ENCODE measurements at places on chromosomes 12 and 14.

- no peak for DNase-seq
These were observed 71.7 kb downstream of the TRAF3 start for GRCh38 chr14:102848830-102849525.

DNA sequence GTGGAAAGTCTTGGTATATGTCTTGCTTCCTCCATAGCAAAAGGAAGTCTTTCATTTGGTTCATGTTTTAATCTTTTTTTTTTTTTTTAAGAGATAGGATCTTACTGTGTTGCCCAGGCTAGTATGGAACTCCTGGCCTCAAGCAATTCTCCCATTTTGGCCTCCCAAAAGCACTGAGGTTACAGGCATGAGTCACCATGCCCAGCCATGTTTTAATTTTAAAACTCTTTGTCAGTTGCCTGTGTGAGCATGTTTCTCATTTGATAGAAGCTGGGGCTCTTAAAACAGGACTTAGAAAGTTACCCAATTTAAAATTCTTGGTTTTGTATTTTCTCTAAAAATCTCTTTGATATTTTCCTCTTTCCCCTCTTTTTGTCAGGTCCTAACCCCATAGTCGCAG, 45.0 kb upstream of the REP15 start:
- no peak for DNase-seq

GRCh38 chr14:78530078-78530477, 359.9 kb downstream of the NRXN3 start:
- DNase-seq = peak; percentile 0

DNA sequence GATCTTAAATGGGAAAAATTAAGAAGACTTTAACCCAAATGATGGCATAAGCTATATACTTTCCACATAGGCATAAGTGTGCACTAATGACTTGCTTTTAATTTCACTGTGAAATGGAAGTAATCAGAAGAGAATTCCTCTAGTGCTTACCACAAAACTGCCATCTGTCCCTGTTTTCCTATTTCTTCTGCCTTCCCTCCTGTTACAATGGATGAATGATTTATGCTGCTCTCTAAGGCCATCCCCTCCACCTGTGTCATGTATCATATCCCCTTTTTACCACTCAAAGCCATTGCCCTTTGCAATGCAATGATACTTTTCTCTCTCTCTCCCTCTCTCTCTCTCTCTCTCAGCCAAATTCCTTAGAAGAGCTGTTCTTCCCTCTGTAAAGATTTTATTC, 109.1 kb downstream of the C12orf50 start:
- no peak for DNase-seq

- DNase-seq = peak; percentile 77
These were observed 1.1 kb downstream of the YY1 start for GRCh38 chr14:100239840-100240667.

DNA sequence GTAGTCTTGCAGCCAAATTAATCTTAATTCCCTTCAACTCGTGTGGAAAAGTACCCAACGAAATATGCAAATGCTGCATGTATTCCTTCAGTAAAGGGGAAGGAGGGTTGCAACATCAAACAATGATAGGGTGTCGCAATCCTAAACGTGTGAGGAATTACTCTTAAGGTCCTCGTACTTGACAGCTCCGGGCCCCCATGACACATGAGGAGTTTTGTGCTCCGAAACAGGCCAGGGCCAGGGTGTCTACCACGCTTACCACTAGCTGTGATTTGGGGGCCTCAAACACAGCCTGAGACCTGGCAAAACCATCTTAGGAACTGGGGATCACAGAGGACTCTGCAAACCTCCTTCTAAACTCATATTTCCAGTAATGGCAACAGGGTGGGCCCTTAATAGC, 20.4 kb downstream of the FOS start:
- no peak for DNase-seq

DNA sequence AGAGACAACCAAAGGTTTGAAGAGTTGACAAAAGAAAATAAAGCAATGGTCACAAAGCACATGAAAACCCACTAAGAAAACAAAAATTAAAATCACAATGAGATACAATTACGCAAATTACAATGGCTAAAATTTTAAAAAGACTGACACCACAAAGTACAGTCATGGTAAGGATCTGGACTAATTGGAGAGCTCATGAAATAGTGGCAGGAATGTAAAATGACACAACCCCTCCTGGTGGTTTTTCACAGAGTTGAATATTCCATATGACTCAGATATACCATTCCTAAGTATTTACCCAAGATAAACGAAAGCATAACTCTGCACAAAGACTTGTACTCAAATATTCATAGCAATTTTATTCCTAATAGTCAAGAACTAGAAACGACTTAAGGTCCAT, 65.9 kb downstream of the NOVA1 start:
- no peak for DNase-seq

GRCh38 chr12:26369588-26369987, 174.2 kb downstream of the SSPN start:
- DNase-seq = no peak

GRCh38 chr12:128578045-128578444, 245.7 kb downstream of the SLC15A4 start:
- DNase-seq = no peak

DNA sequence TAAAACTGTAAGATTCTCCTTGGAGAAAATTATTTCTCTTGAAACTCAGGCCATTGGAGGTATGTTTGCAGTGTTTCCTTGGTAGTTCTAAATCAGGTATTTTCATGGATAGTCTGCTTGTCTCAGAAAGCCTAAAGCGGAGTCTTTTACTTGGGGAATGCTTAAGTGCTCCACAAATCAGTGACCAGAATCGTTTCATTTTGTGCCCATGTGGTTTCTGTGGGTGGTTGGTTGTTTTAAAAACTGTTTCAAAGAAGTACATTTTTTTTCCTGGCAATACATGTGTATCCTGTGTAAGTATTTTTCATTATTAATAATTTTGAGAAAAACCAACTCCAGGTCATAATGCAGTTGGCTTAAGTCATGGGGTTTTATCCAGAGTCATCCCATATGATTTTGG, 33.6 kb downstream of the CCDC91 start:
- DNase-seq = no peak

DNA sequence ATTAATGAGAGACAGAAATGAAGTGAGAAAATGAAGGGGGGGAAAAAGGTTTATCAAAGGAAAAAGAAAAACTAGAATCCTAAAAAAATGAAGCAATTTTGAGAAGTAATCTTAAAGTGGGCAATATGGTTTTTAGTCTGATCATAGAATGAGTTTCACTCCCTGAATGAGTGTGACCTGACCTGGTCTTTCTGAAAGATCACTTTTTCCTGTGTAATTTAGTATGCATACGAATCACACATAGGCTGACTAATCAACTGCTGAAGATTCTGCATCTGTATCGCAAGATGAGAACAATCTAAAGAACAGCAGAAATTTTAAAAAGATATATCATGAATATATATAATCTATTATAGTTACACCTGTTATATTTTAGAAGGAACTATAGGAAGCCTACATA, 11.3 kb downstream of the GNPTAB start:
- no peak for DNase-seq

DNA sequence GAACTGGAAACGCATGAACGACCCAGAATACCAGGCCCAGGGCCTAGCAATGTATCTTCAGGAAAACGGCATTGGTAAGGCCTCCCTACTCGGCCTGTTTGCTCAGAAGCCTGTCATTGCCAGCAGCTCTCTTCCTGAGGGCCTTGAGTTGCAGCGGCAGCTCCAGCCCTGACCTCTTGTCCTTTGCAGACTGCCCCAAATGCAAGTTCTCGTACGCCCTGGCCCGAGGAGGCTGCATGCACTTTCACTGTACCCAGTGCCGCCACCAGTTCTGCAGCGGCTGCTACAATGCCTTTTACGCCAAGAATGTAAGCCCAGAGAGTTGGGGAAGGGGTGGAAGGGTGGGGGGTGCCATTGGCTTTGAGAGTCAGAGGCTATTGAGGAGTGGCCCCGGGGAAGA, 3.7 kb upstream of the IRF9 start:
- no peak for DNase-seq

GRCh38 chr12:32702946-32703345, 23.8 kb downstream of the DNM1L start:
- no peak for DNase-seq

DNA sequence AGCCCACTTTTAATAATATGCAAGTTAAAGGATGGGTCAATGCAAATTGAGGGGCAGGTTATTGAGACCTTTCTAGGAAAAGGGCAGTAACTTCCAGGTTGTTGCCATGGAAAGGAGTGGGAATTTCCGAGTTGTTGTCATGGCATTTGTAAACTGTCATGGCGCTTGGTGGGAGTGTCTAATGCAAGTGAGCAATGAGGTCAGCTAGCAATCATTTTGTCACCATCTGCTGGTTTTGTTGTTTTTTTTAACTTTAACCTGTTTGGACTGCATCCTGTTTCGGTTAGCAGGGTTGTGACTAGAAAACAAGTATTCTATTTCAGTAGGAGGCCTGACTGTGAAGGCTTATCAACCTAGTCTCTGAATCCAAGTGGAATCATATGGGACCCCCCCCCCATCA, 85.8 kb upstream of the TSPAN11 start:
- DNase-seq = no peak

GRCh38 chr12:94621662-94622359, 28.5 kb downstream of the TMCC3 start:
- DNase-seq = peak; percentile 32

GRCh38 chr12:45216983-45217485, 1.1 kb downstream of the ANO6 start:
- DNase-seq = no peak

DNA sequence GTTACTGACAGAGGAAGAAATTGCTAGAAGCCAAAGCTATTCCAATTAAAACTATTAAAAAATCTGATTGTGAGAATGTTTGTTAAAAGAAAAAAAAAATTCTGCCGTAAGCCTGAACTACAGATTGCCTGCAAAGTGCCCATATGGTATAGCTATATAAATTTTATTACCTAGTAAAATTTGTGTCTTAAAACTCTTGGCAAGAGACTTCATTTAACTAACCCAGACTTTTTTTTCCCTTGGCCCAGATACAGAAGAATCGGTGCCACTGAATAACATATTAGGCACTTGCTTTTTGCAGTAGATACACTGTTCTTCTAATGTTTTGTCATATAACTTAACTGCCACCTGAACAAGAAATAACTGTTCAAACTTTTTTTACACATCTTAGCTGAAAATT, 125.5 kb downstream of the RPS29 start:
- DNase-seq = no peak

DNA sequence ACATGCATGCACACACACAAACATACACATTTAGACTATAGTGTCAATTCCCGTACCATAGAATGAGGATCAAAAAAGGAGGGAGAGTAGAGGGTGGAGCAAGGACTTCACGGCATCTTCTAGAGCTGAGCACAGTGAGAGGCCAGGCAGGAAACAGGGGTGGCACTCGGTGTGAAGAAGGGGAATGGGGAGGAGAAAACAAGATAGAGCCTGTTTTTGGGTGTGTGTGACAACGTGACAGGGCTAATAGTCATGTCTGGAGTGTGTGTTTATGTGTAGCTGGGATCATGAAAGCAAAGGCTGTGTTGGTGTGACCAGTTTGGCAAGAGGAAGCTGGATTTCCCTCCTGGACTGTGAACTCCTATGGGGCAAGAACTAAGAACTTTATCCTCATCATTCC, 9.9 kb upstream of the ACVR1B start:
- DNase-seq = no peak

DNA sequence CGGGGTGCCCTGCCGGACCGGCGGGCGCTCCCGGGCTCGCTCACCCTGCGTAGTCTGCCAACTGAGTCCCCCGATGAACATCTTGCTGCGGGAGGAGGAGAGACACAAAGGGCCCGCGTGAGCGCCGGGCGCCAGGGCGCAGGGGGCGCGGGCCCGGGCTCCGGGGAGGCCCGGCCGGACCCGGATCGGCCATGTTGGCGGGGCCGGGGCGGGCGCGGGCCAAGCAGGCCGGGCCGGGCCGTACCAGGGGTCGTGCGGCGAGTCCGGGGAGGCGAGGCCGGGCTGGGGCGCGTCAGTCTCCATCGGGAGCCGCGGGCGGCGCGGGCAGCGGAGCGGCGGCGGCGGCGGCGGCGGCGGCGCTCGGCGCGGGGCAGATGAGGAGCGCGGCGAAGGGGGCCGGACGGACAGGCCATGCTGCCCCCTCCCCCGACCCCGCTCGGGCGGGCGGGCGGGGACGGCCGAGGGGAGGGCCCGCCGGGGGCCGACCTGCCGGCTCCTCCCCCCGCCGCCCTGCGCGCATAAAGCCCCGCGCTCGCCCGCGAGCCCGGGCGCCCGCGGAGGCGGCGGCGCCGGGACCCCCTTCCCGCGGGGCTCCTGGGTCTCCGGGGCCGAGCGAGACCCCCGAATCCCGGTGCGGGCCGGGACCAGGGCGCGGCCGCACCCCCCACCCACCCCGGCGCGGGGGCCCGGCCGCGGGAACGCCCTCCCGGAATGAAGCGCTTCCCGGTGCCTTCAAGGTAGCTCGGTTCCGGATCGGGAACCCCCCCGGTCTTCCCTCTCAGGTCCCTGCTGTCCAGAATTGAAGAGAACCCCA, at the start of gene MSI1:
Gene MSI1, minus strand, starts transcription at position 376 of the 814 bp plus-strand sequence. Its CDS starts 73 bp downstream, at position 303.
- no peak for DNase-seq

- no peak for DNase-seq
These were observed 28.1 kb downstream of the TTC6 start for GRCh38 chr14:37623426-37623951.

DNA sequence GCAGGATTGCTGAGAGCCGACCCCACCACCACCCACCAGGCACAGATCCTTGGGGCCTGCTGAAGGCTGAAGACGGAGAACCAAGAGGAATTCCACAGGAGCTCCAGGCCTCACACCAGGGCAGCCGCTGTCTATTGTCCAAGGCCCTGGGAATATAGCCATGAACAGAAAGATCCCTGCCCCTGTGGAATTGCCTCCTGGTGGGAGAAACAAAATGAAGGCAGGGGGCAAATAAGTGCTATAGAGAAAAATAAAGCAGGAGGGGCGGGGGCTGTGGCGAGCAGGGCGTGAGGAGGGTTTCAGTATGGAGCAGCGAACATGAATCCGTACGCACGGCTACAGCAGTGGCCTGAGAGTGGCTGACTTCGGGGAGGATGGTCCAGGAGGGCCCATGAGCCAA, 96.1 kb downstream of the EML1 start:
- no peak for DNase-seq

DNA sequence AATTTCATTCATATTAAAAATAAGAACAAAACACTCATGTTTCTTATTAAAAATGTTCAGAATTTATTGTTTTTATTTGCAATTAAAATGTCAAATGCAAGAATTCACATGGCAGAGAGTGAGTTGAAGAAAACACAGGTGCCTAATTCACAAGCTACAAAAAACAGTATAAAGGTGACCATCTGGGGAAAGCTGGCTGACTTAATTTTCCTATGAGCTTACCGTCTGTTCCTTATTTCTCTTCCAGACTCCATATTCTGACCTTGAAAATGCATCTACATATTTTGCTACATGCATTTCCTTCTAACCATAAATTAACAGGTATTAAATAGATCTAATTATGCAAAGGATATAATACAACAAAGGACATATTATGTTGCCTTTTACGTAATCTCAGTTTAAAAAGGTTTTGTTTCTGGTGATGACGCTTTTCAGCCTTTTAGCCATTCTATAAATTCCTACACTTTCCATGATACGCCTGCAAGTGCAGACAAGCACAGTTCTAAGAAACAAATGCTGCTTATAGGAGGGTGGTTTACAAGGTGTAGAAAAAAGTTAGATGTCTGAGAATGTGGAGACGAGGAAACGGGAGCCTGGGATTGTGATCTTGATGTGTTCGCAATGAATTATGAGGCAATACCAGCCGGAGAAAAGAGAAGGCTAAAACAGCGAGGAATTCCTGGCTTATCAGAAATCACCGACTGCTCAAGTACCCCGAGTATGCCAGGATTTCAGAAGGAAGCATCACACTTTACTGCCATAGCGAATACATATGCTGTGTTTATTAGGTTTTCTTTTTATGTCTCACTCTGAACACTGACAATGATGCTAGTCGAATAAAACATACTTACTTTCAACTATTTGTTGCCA, 24.6 kb downstream of the LIN7A start:
- no peak for DNase-seq

GRCh38 chr14:100131181-100131580, 28.3 kb downstream of the DEGS2 start:
- DNase-seq = no peak

All from stimulated activated CD4-positive, alpha-beta T cell treated with anti-CD3 and anti-CD28 coated beads, Interleukin-2, amount 100 ng/mL, for 48 hours (primary cell).